ENCODE measurements at places on chromosomes 5 and 9. TPM values are rescaled to one million over a fixed set of nuclear protein-coding genes. Genes with fewer than 3 reads are reported as not detected.

The ZFP2 gene
- 0.35 TPM for total RNA-seq

DNA sequence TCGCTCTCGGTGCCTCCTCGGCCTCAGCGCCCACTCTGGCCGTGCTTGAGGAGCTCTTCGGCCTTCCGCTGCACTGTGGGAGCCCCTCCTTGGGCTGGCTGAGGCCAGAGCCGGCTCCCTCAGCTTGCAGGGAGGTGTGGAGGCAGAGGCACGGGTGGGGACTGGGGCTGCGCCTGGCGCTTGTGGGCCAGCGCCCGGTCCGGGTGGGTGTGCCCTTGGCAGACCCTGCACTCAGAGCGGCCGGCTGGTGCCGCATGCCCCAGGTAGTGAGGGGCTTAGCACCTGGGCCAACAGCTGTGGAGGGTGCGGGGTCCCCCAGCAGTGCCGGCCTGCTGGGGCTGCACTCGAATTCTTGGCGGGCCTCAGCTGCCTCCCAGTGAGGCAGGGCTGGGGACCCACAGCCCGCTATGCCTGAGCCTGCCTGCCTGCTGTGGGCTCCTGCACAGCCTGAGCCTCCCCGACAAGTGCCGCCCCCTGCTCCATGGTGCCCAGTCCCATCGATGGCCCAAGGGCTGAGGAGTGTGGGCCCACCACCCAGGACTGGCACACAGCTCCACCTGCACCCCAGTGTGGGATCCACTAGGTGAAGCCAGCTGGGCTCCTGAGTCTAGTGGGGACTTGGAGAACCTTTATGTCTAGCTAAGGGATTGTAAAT, 2085.2 kb upstream of the ACO1 start:
- DNase-seq: no peak

The IFNE gene
- total RNA-seq: 0.87 TPM

The SLC26A2 gene
- total RNA-seq: 25.6 TPM

DNA sequence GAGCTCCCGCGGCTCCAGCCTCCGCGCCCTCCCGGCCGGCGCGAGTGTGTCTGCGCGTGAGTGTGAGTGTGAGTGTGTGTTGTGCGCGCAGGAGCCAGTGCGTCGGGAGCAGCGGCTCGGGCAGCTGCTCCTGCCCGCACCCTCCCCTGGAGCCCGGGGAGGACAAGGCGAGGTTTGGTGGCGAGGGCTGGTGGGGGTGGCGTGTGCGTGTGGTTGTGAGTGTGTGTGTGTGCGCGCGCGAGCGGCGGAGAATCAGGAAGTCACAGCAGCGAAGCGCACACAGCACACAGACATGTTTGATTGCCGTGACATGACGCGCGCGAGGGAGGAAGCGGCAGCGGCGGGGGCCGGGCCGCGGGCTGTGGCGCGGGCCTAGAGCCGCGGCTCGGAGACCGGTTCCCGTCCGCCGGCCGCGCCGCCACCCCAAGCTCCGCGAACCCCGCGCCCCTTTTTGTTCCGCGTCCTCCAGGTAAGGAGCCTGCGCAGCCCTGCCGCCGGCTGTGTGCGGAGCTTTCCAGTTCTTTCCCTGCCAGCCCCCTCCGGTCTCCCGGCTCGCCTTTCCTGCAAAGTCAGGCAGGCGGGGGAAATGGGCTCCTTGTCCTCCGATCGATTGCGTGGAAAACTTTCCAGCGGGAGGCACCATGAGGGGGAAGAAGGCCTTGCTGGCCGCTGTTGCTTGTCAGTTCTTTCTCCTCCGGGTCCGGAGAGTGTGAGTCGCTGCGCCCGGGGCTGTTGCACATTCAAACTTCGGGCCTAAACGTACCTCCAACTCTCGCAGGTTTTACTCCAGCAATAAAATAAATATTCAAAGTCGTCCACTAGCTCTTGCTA, 2.4 kb downstream of the SMARCA2 start:
- peak; percentile 30 for DNase-seq

The PCSK1 gene
- 3.2 TPM for total RNA-seq

GRCh38 chr5:138032028-138032571, 779 bp downstream of the FAM13B start:
- peak; percentile 28 for DNase-seq

The MSX2 gene
- total RNA-seq: 11.7 TPM

DNA sequence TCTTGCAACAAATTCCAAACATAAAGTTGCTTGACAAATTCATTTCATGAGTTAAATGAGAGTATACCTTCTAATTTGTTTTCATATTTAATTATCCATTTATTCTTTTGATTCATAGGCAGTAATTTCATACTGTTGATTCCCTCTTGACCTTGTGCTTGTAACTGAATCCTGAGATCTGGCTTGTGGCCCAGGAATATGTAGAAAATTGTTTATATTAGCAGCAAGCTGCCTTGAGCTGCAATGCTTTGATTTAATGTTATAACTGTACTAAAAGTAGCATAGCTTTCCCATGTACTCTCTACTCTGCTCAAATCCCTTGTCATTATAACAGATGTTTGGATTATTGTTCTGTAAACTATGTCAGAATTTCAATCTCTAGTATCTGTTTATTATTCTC, 780.7 kb downstream of the NR2F1-AS1 start:
- DNase-seq: no peak

Data from NCI-H460 (cell line).